Left forelimb (tissue), 1 donor: ENCODE measurements at places on chromosomes 4 and X.

DNA sequence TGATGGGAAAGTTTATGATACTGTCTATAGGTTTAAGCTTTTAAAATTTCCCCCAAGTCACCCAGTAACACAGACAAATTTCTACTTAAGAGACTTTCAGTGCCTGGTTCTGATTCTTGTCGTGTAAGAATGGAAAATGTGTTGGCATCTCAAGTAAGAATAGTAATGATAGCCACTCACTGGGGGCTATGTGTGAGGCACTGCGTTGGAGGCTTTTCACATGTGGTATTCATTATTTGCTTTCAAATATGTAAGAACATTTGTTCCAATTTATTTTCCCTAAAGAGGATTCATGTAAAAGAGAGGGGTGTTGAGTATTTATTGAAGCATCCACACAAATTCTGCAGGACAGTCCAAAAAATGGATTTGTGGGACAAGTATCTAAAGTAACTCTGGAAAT, 143.6 kb downstream of the FNIP2 start:
- no peak for DNase-seq

DNA sequence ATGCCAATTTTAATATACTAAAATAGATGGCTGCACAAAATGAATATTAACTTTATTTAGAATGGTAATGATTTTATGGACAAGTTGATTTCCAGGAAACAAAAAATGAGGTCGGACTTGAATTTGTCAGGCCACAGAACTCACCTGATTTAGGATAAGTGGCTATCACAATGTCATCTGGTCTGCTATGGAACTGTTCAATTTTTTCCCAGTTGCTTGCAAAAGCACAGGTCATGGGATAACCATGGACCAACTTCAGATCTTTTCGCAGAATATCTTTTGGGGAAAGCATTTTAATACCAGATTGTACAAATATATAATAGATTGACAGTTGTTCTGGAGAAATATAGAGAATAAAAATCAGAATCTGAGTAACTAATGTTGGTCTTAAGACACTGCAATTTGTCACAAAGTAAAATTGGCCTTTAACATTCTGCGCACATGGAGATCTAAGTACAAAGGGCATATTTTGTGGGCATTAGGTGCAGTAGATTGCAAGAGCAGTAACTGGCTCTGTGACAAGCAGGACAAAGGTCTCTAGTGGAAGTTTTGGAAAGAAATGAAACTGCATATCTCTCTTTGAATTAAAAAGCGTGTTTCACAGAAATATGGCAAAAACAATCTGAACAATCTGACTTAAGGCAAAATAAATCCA, 5.4 kb downstream of the SULT1B1 start:
- no peak for DNase-seq

DNA sequence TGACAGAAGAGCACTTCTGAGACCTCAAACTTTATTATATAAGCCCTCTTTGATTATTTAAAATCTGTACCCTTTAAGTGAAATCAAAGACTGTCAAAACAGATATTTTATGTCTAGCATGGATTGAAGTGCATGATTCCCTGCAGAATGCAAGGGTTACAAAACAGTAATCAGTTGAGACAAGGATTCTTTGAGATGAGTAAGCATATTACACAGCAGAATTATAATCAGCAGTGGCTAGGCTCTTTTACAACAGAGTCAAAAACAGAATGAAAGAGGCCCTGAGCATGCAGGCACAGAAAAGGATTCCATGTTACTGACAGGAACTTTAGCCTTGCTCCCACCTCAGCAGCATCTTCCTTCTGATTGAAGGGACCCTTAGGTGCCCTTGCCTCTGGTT, 487.9 kb upstream of the GALNT7 start:
- no peak for DNase-seq

- no peak for DNase-seq
Observed at GRCh38 chrX:118552121-118552900, 56.7 kb downstream of the DOCK11 start.

- no peak for DNase-seq
Observed at GRCh38 chr4:138192113-138192512, 50.0 kb downstream of the SLC7A11 start.
